ENCODE measurements at places on chromosomes 5 and 9.
A peak's percentile ranks its signal among the peaks of the same experiment; 100 is the strongest.

GRCh38 chr5:55935371-55935770, 59.4 kb downstream of the IL6ST start:
- peak; percentile 68 for DNase-seq

DNA sequence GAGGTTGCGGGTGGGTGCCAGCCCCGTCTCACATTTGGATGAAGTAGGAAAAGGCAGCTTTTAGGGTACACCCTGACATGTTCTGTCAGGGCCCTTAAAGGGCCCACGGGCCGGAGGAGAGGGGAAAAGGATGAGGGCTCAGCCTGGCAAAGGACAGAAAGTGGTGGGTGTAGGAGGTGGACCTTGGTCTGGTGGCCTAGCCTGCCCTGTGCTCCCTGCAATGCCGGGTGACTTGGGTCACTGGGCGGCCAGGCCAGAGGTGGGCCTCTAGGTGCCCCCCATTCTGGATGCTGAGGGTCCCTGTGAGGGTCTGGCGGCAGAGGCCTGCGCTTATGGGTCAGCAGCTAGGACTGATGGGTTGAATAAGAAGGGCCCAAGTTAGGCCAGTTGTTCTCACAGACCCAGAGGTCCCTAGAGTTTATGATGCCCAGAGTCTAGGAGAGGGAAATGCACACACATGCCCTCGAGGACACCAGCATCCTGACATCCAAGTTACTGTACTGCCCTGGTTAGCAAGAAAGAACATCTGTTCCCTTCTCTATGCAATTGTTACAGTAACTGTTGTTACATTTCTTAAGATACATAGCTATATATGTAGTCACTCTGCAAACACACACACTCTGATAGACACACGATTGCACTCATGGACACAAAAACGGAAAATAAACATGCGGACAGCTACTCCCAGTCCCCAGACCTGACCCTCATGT, 12.5 kb downstream of the TRIM7 start:
- no peak for DNase-seq

- DNase-seq = no peak
Measured at GRCh38 chr5:124859027-124859426, 112.6 kb upstream of the ZNF608 start.

DNA sequence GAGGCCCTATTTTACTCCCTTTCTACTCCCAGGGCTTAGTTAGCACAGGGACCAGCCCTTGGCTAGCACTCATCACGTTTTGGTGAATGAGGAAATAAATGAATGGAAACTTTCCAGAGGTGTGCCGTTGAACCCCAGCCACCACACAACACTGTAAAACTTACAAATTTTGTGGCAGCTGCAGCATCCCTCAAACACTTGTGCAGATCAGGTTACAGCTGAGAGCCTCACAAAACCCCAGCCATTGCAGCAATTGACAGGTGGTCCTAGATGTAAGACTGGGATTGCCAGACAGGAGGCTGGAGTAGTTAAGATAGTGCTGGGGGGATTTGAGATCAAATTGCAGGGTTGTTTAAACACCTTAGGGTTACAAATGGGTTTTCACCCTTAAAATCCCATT, 482.2 kb upstream of the KIF2A start:
- DNase-seq = no peak

- no peak for DNase-seq
Measured at GRCh38 chr5:121500310-121500709, 351.4 kb upstream of the FTMT start.

DNA sequence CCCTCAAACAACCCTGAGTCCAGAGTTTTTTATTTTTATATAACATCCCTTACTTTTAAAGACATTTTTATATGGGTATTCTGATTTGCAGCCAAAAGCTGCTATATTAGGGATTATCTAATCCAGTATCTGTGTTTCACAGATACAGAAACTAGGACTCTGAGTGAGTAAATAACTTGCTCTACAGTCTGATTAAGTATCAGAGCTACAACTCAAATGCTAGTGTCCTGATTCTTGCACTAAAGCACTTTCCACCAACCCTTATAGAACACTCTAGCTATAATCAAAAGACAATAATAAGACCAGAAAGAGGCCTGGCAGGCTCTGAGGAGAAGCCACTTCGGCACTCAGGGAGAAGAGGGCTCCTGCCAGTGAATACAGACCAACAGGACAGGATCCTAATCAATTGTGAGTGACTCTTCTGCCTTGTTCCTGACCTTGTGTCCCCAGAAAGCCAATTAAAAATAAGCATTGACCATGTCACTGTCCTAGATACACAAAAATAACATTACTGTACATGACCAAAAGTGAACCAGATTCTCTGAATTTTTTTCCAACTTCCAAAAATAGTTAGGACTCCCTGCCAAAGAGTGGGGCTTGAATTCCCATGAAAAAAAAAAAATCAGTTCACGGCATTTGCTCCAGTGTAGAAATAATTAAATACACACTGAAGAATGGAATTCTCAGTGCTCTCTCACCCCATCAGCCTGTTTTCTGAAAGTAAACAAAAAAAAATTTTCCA, 63.6 kb upstream of the MAP3K1 start:
- no peak for DNase-seq

- peak; percentile 14 for DNase-seq
Measured at GRCh38 chr5:41629897-41630296, 119.5 kb upstream of the PLCXD3 start.
